ENCODE measurements at places on chromosomes 6 and 20.

DNA sequence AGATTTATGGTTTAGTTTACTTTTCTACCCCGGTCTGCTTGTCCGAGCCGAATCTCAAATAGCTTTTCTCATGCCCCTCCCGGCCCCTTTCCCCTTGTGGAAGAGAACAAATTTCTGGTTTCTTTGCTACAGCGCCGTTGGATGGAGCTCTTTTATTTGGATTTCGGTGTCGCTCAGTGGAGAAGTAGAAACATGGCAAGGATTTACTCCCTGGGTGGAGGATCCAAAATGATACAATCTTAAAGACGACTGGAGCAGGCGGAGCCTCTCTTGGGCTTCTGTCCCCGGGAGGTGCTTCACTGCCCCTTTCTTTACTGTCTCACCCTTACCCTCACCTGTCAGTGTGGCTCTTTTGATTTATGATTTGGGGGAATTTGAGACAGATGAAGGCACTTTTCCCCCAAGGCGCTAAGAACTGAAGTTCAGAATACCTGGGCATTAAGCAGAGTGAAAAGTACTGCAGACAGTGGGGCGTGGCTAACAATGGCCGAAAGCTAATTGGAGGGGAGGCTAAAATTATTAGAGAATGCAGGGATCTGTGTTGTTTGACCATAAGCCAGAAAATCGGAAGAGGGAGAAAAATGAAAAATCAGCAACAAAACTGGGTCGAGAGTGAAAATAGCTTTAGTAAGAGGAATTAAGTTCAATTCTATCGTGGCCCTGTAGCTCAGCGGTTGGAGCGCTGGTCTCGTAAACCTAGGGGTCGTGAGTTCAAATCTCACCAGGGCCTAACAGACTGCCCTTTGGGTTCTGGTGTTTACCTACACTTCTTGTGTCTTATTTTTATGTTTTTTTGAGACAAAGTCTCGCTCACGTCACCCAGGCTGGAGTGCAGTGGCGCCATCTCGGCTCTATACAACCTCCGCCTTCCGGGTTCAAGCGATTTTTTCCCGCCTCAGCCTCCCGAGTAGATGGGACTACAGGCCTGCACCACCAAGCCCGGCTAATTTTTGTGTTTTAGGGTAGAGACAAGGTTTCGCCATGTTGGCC lies 145.1 kb upstream of the ZNF184 start:
- no peak for DNase-seq

DNA sequence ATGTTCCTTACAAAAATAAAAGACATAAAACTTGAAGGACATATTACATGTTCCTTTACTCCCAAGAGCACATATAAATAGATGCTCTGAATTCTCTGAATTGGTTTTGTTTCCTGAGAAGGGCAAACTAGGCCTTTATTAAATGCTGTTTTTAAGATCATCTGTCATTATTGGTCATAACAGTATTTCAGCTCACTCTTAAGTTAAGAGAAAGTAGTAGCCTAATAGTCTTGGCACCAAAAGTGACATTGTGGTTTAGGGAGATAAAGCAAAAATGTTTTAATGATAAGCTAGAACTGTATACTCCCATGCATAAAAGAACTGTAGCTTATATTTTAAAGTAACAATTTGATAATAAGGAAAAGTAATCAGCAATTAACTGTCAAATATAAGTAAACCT lies 361.1 kb upstream of the PTCHD4 start:
- DNase-seq: no peak

- no peak for DNase-seq
Measured at GRCh38 chr20:34365765-34366213, 2.7 kb downstream of the ITCH start.

DNA sequence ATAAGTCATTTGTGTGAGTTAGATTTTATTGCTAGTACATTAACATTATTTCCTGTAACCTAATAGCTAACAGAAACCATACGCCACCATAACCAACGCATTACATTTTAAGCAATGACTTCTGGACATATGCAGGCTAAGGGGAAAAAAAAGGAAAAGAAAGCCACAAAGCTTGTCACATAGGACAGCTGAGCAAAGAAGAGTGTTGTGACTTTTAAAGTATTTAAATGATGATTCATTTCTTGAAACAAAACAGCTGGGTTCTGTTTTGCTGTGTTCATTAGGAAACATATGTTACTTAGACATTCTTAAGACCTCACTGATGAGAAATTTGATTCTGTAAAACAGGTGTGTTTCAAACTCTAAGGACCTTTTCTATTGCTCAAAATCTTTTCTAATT lies 171.4 kb downstream of the COL9A1 start:
- DNase-seq: no peak

DNA sequence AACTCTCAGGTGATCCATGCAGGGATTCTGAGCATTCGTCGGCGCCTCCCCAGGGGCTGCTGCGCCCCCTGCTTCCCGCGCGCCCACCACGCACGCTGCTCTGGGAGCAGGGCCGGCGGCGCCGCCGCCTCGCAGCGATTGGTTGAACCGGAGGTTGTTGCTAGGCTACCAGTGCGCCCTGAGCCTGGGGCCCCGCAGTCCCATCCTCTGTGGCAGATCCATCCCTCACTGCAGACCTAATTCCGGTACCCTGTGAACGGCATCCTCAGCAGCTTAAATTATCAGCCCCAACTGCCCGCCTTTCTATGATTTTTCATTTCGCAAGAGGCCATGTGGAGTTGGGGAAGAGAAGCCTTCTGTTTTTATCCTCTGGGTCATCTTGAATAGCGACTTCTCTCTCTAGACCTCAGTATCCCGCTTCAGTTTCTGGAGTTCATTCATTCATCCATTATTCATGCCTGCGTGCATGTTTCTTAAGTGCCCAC lies 15.4 kb downstream of the PNPLA1 start:
- no peak for DNase-seq

All from stimulated activated CD4-positive, alpha-beta T cell treated with anti-CD3 and anti-CD28 coated beads, TNF-alpha, amount 100 ng/mL, for 1 hour (primary cell).